ENCODE measurements at places on chromosomes 11 and 22.

- no peak overlapping the region for H3K27ac ChIP-seq
- no peaks in the 10 kb centered on the region for H3K27me3 ChIP-seq
- no peak for DNase-seq
- no peak overlapping the region for H3K4me3 ChIP-seq
These were observed 8.6 kb downstream of the SNAP29 start for GRCh38 chr22:20867179-20868024.

DNA sequence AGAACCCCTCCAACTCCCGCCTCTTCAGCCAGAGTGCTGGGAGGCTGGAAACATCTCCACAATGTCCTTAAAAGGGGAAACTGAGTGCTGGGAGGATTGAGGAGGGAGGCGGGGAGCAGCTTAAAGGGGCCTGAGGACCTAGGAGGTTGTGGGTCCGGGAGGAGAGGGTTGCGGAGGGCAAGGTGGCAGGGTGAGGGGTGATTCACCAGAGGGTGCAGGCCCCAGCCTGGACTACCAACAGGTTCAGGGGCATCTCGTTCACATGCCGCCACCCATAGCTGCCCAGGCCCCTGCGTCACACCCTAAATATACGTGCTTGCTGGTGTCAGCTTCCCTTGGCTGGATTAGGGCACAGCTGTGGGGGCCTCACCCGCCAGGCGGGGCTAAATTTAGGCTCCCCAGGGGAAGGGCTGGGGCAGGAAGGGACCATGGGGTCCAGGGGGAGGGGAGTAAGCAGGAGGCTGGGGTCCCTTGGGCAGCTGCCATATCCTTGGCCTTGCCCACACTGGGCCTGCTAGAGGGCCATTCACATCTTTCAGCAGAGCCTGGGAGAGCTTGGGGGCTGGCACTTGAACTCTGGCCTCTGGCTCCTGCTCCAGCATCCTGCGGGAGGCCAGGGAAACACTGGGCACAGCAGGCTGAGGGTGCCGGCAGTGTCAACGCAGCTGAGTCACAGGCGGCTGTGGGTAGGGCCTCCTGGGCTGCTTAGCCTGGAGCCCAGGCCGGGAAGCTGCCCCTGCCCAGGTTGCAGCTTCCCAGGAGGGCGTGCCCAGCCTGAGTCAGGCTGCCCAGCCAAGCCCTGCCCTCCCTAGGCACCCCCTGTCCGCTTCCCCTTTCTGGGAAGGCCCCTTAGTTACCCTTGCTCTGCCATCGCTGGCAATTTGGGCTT lies 1.3 kb downstream of the EHBP1L1 start:
- H3K4me3 ChIP-seq = peak overlapping the region; percentile 93
- no peaks in the 10 kb centered on the region for H3K36me3 ChIP-seq
- peaks cover 39% of the 10 kb centered on the region for H3K4me1 ChIP-seq
- no peaks in the 10 kb centered on the region for H3K27me3 ChIP-seq
- H3K27ac ChIP-seq = peak overlapping the region; percentile 94

DNA sequence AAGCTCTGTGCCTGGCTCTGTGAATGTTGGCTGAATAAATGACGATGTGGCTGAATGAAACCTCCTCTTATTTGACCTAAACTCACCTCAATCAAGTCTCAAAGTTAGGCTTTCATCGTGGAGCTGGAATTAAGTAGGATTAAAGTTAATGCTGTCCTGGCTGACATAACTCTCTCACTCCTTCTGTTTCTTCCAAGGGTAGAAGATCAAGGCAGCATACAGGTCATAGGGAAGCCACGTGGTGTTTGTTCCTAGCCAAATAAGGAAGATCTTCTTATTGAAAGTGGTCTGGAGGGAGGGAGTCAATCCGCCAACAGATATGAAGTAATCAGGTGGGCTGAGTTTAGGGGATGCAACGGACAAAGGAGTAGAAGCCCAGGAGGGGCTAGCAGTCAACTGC lies 59.5 kb downstream of the TRIM29 start:
- H3K4me3 ChIP-seq = no peak overlapping the region
- H3K27ac ChIP-seq = no peak overlapping the region
- 0 out of 2 replicates have a peak, but pooled peaks cover 3% of the 10 kb centered on the region for H3K27me3 ChIP-seq
- DNase-seq = no peak

DNA sequence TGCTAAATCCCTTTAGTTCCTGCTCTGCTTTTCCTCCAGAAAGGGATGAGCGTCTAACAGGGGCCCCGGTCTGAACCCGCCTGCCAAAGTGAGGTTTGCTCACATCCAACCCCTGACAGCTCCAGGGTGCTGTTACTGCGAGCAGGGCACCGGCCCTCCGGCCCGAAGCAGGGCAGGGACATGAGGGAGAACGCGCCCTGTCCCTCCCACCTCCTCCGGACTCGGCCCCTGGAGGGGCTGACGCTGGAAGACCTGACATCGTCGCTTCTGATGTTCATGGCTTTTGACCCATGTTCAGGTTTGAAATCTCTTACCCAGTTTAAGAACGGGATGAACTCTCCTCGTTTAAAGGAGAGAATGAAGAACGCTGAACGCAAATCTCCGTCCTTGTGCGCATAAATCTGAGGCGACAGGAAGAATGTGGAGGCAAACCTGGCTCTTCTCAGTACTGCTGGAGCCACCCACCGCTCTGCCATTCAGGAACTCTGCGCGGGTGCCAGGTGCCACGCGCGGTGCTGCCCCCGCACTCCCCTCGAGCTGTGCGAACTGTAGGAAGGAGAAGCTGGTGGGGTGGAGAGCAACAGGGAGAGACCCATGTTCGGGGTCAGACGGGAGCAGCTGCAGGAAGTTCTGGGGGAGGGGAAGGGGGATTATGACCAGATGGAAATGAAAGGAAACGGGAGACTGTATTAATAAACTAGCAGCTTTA lies 826 bp upstream of the EEF1G start:
- DNase-seq = no peak
- H3K36me3 ChIP-seq = peaks cover 31% of the 10 kb centered on the region
- H3K4me1 ChIP-seq = peaks cover 42% of the 10 kb centered on the region
- peak overlapping the region; percentile 98 for H3K27ac ChIP-seq

GRCh38 chr11:19281041-19281440 lies 40.3 kb upstream of the E2F8 start:
- DNase-seq = no peak
- H3K27me3 ChIP-seq = no peaks in the 10 kb centered on the region
- no peak overlapping the region for H3K4me3 ChIP-seq
- no peaks in the 10 kb centered on the region for H3K36me3 ChIP-seq
- no peak overlapping the region for H3K27ac ChIP-seq

All from Panc1 (cell line).